Activated T-helper 9 cell treated with anti-CD3 and anti-CD28 coated beads, Interleukin-2, amount 50 U/mL, for 16 hours (primary cell): ENCODE measurements at places on chromosomes 16 and 17.

DNA sequence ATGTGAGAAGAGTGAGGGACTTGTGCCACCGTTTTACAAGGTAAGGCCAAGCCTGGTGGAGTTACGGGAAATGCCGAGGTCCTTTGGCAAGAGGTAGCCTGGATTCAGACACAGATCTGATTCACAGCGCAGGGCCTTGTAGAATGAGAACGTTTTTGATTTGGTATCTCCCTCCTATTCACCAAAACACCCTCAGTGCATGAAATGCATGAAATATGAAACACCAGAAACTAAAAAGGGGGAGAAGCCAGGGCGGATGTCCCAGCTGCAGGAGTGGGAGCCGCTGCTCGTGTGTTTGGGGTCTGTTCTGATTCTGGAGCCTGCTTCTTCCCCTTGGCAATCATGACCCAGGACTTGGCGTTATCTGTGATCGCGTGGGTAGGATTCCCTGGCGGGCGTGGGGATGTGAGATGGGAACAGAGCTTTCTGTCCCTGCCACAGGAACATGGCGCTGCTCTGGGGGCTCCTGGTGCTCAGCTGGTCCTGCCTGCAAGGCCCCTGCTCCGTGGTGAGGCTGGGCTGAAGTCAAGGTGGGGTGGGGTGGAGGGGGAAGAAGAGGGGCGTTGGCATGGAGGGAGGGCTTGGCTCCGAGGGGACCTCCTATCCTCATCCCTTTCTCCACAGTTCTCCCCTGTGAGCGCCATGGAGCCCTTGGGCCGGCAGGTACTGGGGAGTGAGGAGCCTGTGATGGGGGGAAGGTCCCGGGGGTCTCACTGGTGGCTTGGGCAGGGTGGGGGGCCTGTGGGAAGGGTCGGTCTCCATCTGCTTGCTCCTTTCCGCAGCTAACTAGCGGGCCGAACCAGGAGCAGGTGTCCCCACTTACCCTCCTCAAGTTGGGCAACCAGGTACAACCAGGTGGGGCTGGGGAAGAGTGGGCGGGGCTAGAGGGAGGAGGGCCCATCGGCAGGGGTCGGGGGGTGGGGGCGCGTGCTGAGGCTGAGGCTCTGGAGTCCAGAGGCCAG, 2.2 kb downstream of the SERPINF2 start:
- no peak for DNase-seq

GRCh38 chr17:78653382-78653781, 76.2 kb upstream of the DNAH17 start:
- DNase-seq, result no peak

DNA sequence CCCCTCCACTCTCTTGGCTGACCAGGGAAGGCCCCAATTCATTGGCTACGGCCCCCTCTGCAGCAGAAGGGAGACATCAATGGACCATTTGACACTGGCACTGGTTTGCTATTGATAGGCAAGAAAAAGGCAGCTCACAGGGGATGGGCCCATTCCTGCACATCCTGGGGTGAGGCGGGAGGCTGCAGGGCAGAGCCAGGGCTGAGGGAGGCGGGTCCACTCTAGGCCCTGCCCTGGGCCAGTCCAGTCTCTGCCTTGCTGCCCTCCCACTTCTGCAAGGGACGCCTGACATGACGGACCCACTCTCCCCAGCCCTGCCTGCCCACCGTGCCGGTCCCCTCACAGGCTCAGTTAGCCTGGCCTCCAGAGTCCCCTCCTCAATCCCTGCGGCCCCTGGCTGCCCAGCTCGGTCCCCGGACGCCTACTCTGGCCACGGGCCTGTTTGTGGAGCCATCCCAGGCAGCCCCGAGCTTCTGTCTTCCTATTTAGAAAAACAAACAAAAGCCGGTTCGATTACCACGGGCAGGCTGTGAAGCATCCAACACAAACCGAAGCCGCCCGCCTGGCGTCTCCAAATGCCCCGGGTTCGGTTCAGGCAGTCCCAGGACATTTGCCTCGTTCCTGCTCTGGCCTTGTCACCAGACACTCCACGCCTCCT, 160.7 kb downstream of the IRX5 start:
- DNase-seq, result no peak

GRCh38 chr16:53837426-53837825, 133.5 kb downstream of the FTO start:
- no peak for DNase-seq

DNA sequence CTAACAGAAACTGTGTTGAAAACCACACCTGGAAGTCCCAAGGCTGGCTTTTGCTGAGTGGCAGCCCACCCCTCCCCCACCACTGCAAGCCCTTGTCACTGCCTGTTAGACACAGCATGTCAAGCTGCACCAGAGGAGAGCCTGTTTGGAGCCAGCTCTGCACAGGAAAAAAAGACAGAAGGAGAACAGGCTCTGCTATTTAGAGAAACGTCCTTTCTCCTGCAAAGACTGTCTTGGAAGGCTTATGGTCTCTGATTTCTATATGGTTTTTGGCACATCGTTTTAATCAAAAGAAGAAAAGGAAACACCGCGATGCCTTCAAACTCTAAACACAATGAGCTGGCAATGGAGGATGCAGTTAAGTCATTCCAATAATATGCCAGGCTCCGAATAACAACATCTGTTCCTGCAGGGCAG, 275.5 kb downstream of the MAP2K4 start:
- DNase-seq, result no peak

DNA sequence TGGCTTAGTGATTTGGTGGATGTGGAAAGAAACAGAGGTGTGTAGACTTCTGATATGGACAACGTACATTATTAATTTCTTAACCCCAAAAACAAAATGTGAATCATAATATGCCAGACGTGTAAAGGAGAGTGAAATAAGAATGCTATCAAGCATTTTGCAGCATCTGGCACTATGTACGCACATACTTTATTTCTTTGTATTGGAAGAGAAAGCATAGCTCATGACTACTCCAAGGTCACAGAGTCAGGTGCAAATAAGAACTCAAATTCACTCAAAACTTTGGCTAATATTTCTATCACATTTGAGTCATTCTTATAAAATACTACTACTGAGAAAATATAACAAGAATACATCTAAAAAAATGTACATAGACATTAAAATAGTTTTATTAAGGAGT, 74.8 kb downstream of the TTC19 start:
- DNase-seq, result no peak

GRCh38 chr17:77223642-77224420, 83.1 kb downstream of the SEC14L1 start:
- no peak for DNase-seq

GRCh38 chr16:26645614-26646013, 421.1 kb upstream of the C16orf82 start:
- DNase-seq, result peak; percentile 4

- DNase-seq, result peak; percentile 49
Observed at GRCh38 chr17:2215616-2216364, 87.8 kb downstream of the SMG6 start.

DNA sequence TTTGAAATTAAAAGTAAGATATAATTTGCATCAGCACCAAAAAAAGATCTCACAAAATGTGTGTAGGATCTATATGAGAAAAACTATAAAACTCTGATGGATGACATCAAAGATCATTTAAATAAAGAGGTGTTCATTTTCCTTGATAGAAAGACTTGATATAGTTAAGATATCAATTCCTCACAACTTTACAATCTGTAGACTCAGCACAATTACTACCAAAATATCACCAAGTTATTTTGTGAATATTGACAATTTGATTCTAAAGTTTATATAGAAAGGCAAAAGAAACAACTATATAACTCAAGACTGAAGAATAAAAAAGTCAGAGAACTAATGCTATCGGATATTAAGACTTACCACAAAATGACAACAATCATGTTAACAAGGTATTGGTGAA, 638.9 kb downstream of the HS3ST4 start:
- DNase-seq, result no peak

GRCh38 chr16:12587170-12587569, 216.5 kb downstream of the CPPED1 start:
- no peak for DNase-seq

GRCh38 chr16:3971706-3972105, 91.2 kb upstream of the CREBBP start:
- no peak for DNase-seq

DNA sequence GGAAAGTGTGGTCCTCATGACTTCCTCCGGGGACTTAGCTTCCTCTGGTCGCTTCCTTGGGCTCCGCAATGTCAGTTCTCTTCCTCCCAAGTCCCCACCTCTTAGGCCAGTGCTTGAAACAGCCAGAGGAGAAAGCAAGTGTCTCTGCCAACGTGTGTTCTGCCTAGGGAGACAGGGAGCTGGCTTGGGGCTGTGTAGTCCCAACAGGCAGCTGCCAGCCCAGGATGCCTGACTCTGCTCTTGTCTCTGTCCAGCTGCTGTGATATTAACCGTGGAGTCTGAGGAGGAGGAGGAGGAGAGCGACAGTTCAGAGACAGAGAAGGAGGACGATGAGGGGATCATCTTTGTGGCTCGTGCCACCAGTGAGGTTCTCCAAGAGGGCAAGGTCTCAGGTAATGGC, 13.5 kb upstream of the PLEKHG4 start:
- no peak for DNase-seq

GRCh38 chr17:11612956-11613355, 14.7 kb downstream of the DNAH9 start:
- no peak for DNase-seq

GRCh38 chr16:11744075-11744470, 1.4 kb upstream of the TXNDC11 start:
- DNase-seq, result no peak

GRCh38 chr16:73912281-73912680, 384.3 kb upstream of the PSMD7 start:
- DNase-seq, result no peak

GRCh38 chr16:11800382-11800718, 3.3 kb upstream of the ZC3H7A start:
- no peak for DNase-seq

DNA sequence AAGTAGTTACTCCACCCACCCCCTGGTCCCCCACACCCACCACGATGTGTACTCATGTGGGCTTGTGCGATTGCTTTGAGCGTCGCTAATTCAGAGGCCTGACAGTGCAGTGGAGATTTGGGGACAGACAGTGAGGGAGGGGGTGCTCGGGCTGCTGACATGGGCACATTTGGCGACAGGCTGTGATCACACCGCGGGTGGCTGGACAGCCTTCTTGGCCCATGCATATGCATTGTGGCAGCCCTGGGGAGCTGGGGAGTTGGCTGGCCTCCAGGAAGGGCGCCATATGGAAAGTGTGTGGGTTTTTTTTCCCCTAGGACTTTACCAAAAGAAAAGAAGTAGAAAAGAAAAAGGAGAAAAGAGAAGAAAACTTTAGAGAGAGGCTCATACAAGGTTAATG, 275.5 kb upstream of the N4BP1 start:
- no peak for DNase-seq

DNA sequence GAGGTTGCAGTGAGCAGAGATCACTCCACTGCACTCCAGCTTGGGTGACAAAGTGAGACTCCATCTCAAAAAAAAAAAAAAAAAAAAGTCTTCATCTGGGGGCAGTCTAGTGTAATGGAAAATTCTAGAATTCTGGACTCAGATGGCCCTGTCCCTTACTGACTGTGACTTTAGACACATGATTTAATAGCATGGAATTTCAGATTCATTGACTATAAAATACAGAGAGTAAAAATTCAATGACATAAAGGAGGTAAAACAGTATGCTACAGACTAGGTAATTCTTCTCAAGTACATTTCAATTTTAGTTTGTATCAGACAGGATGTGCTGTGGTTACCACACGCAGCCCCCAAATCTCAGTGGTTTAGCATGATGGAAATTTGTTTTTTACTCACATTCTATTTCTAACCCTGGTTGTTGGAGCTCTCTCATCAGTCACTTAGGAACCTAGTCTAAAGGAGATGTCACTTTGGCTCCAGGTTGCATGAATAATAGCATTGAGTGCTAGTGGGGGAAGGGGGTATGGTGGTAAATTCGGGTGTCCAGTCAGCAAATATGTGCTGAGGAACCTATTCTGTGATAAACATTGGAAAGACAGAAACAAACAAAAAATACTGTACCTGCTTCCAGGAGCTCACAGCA, 444.0 kb downstream of the XYLT1 start:
- DNase-seq, result no peak

- no peak for DNase-seq
Observed at GRCh38 chr16:89507214-89507833, 879 bp upstream of the SPG7 start.

DNA sequence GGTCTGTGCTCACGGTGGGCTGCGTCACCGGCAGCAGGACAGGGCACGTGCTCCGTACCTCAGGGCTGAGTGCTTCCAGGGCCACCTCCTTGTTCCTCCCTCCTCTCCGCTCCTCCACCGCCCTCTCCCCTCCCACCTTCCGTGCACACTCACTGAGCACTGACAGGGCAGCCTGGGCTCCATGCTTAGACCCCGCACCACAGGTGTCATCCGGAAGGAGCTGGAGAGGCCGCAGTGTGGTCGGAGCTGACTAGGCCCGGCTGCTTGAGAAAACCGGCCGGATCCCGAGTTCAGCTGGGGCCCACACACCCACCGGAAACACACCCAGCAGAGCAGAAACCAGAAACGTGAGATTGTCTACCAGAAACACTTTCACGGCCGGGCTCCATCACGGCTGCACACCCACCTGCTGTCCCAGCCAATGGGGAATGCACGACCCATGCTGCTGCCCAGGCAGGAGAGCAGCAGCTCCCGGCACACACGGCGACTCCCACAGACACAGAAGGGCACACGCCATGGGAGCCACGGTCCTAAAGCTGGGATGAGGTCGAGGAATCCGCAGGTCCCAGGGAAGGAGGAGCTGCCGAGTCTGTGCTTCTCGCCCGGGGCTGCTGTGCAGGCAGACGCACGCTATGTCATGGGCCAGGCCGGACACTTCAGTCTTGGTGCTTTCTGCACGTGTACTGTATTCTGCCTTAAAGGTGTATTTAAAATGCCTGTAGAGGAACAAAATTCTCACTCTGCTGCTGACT, 55.0 kb upstream of the ZNF469 start:
- no peak for DNase-seq

DNA sequence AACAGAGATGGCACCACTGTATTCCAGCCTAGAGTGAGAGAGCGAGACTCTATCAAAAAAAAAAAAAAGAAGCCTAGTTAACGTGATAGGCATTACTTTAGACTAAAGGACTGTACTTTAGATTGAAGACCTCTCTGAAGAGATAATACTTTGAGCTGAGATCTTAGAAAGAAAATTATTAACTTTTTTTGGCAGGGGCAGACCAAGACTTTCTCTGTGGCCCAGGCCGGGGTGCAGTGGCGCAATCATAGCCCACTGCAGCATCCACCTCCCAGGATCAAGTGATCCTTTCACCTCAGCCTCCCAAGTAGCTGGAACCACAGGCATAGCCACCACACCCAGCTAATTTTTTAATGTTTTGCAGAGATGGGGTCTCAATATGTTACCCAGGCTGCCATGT, 75.7 kb upstream of the TNRC6A start:
- no peak for DNase-seq

- DNase-seq, result no peak
Observed at GRCh38 chr17:43020789-43021740, 1.1 kb downstream of the VAT1 start.

- DNase-seq, result no peak
Observed at GRCh38 chr17:48160177-48161081, 52.9 kb downstream of the SNX11 start.
